ENCODE measurements at places on chromosomes 2 and 18. TPM values are rescaled to one million over a fixed set of nuclear protein-coding genes. Genes with fewer than 3 reads are reported as not detected.
A peak's percentile ranks its signal among the peaks of the same experiment; 100 is the strongest.

DNA sequence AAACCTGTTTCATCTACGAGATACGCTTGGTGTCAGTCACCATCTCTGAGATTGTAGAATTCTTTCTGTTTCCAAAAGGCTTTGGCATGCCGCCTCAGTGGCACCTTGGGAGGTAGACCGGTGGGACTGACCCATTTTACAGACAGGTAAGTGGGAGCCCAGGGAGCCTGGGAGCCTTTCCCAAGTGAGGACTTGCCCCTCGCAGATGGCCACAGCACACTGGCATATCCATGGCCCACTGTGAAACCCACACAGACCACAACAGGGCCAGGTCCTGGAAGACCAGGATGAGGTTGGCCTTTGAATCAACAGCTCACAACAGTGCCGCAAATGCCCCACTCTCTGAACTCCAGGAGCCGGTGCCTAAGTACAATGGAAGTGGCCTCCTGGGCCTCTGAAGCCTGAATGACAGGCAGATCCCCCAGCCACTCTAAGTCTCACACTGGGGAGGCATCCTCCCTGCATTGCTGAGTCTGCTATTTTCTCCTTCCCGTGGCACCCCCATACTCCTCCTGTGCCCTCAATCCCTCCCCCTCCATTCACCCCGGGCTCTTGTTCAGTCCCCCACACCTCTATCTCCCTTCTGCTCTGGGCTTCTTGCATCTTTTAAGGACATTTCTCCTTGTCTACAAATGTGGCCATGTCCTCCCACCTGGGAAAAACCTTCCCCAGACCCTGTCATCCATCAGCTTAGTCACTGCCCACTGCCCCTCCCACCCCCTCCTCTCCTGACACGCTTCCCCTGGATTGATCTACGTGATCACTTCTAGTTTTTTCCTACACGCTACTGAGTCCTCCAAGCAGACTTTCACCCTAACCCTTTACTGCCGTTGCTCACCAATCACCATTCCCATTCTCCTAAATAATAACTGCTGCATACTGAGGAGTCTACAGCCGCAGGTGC, 26.2 kb downstream of the CENPA start:
- H3K27me3 ChIP-seq: no peaks in the 10 kb centered on the region
- DNase-seq: no peak
- H3K27ac ChIP-seq: no peak overlapping the region
- no peaks in the 10 kb centered on the region for H3K4me1 ChIP-seq

DNA sequence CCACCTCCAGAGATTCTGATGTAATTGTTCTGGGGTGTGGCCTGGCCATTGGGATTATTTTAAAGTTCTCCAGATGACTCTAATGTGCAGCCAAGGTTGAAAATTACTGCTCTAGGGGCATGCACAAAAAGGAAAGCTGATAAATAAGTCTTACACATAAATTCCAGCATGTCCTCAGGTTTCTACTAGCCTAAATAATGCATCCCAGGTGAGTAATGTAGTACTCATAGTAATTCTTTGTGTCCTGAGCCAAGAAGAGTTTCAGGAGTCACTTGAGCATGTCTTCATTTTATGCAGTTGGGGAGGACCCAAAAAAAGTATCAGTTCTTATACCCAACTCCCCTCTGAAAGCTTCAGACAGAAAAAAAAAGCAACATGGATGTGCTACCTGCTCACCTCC, 130.1 kb upstream of the SP5 start:
- H3K27ac ChIP-seq: no peak overlapping the region
- no peaks in the 10 kb centered on the region for H3K4me1 ChIP-seq
- H3K36me3 ChIP-seq: no peaks in the 10 kb centered on the region
- H3K27me3 ChIP-seq: no peaks in the 10 kb centered on the region
- DNase-seq: no peak
- no peak overlapping the region for H3K4me3 ChIP-seq

Gene POTEE
- total RNA-seq: not detected

Gene KHK
- total RNA-seq: not detected

- H3K27ac ChIP-seq: no peak overlapping the region
- no peak overlapping the region for H3K4me3 ChIP-seq
- H3K4me1 ChIP-seq: peaks cover 28% of the 10 kb centered on the region
- peaks cover 100% of the 10 kb centered on the region for H3K27me3 ChIP-seq
- H3K36me3 ChIP-seq: no peaks in the 10 kb centered on the region
- DNase-seq: no peak
Observed at GRCh38 chr2:104847586-104848160, 6.2 kb upstream of the POU3F3 start.

Gene CFAP221
- total RNA-seq: not detected

DNA sequence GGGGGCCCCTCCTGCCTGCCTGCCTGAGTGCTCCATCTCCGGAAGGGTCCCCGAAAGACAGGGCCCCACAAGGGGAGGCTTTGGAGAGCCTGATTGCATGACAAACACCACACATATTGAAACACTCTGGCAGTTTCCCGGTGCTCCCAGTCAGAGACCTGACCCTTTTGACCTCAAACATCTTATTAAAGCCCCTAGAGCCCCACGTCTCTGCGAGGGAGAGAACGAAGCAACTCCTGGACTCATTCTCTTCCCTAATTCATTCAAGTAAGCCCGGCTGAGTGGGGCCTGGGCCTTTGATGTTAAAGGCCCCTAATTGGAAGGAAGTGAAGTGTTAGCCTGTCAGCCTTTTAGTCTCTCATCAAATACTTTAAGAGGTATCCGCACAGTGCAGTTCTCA, 335.6 kb downstream of the CYRIA start:
- H3K4me1 ChIP-seq: no peaks in the 10 kb centered on the region
- no peaks in the 10 kb centered on the region for H3K27me3 ChIP-seq
- DNase-seq: peak; percentile 32
- H3K4me3 ChIP-seq: no peak overlapping the region
- no peak overlapping the region for H3K27ac ChIP-seq

DNA sequence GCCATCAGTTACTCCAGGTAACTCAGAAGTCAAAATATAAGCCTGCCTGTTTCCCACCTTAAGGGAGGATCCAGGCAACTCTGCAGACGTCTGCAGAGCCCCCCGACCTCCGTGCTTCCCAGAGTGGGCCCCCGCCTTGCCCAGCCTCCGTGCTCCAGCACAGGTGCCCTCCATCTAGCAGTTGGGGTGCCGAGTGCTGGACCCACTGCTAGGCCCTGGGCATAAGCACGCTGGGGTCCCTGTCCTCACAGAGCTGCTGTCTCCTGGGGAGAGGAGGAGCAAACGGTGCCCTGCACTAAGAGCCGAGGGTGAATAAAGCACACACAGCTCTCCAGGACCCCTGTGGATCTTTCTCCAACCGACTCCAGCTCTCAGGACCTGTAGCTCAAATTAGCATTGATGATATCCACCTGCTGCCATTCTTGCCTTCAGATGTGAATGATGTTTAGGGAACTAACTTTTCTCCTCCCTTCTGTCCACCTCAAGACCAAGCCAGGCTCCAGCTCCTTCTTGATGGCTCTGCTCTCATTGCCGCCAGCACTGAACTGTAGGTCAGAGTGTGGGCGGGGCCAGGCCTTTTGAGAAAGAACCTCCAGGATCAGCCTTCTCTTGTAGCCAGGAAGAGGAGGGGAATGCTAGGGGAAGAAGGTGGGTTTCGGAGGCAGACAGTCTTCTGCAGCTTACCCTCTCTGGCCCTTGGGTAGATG, 121.2 kb downstream of the SMAD7 start:
- H3K27ac ChIP-seq: no peak overlapping the region
- H3K4me3 ChIP-seq: no peak overlapping the region
- no peaks in the 10 kb centered on the region for H3K36me3 ChIP-seq
- no peaks in the 10 kb centered on the region for H3K27me3 ChIP-seq

Gene COLEC11
- total RNA-seq: not detected

Gene CCDC85A
- 3.2 TPM for total RNA-seq

Gene TFPI
- 118 TPM for total RNA-seq

DNA sequence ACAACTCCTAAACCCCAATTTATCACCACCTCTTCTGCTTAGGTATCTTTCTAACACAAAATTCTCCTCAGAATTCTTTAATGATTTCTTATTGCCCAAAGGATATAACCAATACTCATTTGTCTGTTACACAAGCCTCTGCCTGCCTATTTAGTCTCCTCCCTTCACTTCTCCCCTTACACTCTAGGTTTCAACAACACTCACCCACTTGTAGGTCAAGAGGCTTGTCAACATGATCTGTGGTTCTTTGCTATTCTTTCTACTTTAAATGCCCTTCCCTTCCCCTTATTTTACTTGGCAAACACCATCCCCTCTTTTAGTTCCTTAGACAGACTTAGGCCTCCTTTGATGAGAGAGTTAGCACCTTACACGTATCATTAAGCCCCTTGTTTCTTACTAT, 69.0 kb upstream of the C2orf15 start:
- no peak overlapping the region for H3K27ac ChIP-seq
- no peaks in the 10 kb centered on the region for H3K36me3 ChIP-seq
- H3K4me1 ChIP-seq: no peaks in the 10 kb centered on the region

Gene AGAP1
- 139 TPM for total RNA-seq

DNA sequence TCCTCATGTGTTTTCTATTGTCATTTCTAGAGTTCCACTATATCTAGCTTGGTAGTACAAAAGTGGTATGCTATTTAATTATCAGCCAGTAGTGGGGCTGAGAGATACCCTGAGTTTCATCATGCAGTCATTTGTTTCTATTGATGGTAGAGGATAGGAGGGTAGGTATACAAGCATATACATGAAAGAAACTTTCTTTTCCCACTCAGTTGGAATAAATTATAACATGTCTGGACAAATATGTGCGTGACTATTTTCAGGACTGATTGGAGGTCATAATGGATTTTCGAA, 633.2 kb downstream of the NRXN1 start:
- H3K36me3 ChIP-seq: no peaks in the 10 kb centered on the region
- DNase-seq: no peak
- H3K4me3 ChIP-seq: no peak overlapping the region
- no peaks in the 10 kb centered on the region for H3K4me1 ChIP-seq
- no peak overlapping the region for H3K27ac ChIP-seq
- no peaks in the 10 kb centered on the region for H3K27me3 ChIP-seq

DNA sequence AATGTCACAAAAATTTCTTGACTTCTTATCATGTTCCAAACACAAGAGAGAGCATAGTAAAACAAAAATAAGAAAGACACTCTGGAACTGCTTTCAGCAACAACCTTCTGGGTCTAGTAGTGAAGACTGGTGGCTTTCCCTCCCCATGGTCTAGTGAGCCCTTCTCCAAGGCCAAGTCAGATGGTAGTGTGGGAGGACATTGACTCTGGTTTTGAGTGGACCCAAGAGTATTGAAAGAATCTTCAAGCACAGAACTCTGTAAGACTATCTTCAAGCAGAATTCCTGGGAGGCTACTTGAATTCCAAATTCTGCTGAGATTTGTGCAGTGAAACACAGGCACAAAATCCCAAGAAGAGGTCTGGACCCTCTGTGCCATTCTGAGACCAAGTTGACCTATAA, 21.1 kb downstream of the ANTXR1 start:
- H3K4me3 ChIP-seq: no peak overlapping the region
- H3K27ac ChIP-seq: no peak overlapping the region
- no peaks in the 10 kb centered on the region for H3K27me3 ChIP-seq
- no peak for DNase-seq

Gene SERPINB4
- total RNA-seq: not detected

DNA sequence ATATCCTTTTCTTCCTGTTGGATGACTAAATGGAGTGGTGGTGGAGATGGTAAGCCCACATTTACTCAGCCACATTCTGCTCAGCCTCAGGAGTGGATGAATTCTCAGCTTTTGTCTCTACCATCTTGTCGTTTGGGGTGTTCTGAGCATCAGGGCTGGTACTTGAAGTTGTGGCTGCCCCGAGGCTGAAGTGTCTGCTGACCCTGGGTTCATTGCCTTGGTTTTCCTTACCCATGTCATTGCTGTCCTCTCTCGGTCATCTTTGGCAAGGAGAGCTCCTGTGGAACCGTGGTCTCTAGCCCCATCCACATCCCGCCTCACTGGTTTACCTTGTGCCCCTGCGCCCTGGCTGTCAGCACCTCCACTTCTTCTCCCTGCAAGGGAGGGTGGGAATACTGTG, 71.9 kb downstream of the GPR39 start:
- no peak overlapping the region for H3K27ac ChIP-seq
- no peaks in the 10 kb centered on the region for H3K27me3 ChIP-seq
- H3K4me1 ChIP-seq: no peaks in the 10 kb centered on the region
- no peak for DNase-seq

Gene DQX1
- total RNA-seq: 14.0 TPM

Gene ACVR1
- 4.1 TPM for total RNA-seq

GRCh38 chr18:63249771-63250170, 69.8 kb downstream of the BCL2 start:
- H3K27ac ChIP-seq: no peak overlapping the region
- DNase-seq: no peak
- H3K4me3 ChIP-seq: no peak overlapping the region
- no peaks in the 10 kb centered on the region for H3K4me1 ChIP-seq
- H3K27me3 ChIP-seq: no peaks in the 10 kb centered on the region

DNA sequence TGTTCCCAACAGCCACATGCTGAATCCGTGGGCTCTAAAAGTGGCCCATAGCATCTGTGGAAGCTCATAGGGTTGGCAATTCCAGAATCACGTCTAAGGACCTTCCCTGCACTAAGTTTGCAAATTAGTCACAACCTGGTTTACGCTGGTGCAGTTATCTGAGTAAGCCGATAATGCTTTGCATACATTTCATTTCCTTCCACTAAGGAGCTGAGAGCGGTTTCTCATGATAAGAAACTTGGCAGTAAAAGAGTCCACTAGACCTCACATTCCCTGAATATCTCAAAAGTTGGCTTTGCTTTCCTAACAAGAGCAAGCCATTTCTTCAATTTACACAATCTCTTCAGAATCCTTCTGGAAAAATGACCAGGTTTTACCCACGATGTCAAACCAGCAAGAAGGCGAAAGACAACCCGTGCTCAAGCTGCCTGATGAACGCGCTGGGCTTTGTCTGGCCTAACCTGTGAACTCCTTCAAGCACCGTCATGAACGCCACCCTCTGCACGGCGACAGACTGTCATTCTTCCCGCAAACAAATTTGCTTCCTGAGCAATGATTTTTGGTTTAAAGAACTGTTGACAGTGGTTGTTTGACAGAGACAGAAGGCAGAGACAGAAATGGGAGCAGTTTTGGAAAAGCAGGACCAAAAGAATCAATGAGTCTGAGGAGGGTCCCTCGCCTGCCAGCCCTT, 73.0 kb upstream of the COPS8 start:
- H3K27me3 ChIP-seq: no peaks in the 10 kb centered on the region
- no peak overlapping the region for H3K4me3 ChIP-seq
- peaks cover 28% of the 10 kb centered on the region for H3K4me1 ChIP-seq
- DNase-seq: peak; percentile 76
- H3K36me3 ChIP-seq: no peaks in the 10 kb centered on the region
- H3K27ac ChIP-seq: peak overlapping the region; percentile 48

DNA sequence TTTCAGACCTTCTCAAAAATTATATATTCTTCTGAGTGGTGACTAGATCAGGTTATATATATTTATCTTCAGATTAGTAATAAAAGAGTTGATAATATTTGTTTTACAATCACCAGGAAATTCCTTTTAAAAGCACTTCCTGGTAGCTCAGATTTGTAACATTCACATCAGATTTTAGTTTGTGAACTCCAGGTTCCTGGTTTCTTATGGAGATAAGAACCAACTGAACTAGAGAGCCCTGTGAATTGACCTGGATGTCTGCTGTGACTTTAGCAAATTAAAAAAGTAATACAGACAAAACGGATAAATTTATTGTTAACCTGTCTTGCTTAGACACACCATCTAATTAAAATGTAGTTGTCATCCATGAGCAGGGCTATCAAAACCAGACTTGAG, 868.7 kb downstream of the BCL11A start:
- no peaks in the 10 kb centered on the region for H3K4me1 ChIP-seq
- no peak overlapping the region for H3K4me3 ChIP-seq
- DNase-seq: no peak
- H3K27me3 ChIP-seq: no peaks in the 10 kb centered on the region

Measured in stomach (tissue), 19 donors.